ENCODE measurements at places on chromosomes 1 and 21. TPM values are rescaled to one million over a fixed set of nuclear protein-coding genes. Genes with fewer than 3 reads are reported as not detected.

CRNN gene
- polyA plus RNA-seq = not detected

CTSS gene
- 7.4 TPM for polyA plus RNA-seq

DIO1 gene
- polyA plus RNA-seq = 5.4 TPM

CFHR1 gene
- 0.29 TPM for polyA plus RNA-seq

C4BPB gene
- 0.20 TPM for polyA plus RNA-seq

CFH gene
- 20.4 TPM for polyA plus RNA-seq

NBPF10 gene
- polyA plus RNA-seq = 4.4 TPM

DNA sequence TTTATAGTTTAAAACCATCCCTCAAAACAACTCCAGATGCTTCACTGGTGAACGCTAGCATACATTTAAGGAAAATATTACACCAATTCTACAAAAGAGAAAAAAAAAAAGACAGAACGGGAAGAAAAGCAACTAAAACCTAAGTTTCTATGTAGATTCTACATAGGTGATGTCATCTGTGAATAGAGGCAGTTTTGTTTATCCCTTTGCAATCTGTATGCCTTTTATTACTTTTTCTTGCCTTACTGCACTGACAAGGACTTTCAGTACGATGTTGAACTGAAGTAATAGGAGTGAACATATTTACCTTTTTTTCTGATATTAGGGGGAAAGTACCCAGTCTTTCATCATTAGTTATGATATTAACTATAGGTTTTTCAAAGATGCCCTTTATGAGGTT is 101.7 kb upstream of the HAO2 start:
- no peak for DNase-seq

GRCh38 chr1:17119076-17119772 is at the start of gene PADI2:
Gene PADI2 (minus strand): TSS chr1:17119451. CDS start chr1:17119371, 80 bp downstream.
- peak; percentile 58 for DNase-seq

DNA sequence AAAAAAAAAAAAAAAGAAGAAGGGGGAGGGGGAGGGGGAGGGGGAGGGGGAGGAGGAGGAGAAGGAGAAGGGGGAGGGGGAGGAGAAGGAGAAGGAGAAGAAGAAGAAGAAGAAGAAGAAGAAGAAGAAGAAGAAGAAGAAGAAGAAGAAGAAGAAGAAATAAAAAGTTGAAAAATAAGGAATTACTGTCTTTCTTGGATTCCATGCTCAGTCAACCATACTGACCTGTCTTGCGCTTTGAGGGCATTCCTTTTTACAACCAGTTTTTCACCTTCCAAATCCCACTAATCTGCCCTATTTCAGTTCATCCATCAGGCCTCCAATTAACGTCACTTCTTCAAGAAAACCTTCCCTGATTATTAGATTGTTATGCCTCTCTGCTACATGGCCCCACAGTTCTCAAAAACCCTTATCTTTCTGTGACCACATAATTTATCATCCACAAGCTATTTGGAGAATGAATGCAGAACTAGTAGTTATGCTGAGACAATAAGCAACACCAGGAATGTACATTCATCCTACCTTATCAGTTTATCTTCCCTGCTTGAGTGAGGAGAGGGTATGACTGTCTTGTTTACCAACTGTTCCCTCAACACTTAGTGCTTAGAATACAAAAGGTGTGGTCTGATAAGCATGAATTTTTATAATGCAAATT is 57.5 kb upstream of the GUCA2A start:
- no peak for DNase-seq

GRCh38 chr1:21290546-21290944 is 282 bp upstream of the ECE1 start:
- DNase-seq = no peak

DNA sequence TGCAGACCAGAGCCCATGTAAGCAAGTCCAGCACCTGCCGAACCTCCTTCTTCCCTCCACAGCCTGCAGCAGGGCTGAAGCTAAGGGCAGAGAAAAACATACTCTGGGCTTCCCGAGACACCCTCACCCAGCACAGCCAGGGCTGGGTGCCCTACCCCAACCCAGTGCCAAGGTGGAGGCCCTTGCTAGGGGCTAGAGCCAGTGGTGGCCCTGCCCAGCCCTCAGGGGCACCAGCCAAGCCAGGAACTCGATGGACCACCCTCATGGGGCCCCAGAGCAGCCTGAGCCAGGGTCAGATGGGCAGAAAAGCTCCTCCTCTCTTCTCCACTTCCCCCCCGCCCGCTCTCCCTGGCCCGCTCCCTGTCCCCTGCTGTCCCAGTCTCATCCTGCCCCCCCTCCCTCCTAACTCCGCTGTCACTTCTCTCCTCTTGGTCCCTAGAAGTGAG is 15.9 kb downstream of the TNFRSF25 start:
- DNase-seq = no peak

GRCh38 chr1:3821004-3821403 is 24.7 kb upstream of the LRRC47 start:
- peak; percentile 27 for DNase-seq

DNA sequence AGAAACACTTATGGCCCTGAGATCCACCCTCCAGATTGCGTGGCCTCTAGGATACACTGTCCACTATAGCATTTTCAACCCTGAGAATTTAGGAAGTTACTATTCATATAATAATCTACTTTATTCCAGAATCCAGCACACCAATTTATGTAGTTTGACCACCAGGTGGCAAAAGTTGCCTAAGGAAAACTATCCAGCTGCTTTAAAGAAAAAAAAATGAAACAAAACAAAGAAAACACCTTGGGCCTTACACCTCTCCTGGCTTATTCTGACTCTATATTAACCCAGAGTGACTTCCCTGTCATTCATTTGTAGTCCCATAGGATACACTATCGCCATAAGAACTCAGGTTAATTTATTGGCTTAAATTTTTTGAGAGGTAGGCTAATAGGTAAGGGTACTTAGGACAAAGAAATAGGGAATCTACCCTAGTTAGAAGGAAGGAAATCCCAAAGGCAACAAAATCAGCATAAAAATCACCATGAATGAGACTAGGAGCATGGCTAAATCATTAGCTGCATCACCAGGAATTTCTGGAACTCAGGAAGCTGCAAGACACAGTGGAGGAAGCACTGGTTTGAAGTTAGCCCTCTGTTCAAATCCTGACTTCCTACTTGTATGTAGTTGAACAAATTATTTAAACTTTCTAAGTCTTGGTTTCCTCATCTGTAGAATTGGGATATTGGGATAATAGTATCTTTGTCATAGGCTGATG is 107.5 kb downstream of the SPAG17 start:
- DNase-seq = peak; percentile 14

DNA sequence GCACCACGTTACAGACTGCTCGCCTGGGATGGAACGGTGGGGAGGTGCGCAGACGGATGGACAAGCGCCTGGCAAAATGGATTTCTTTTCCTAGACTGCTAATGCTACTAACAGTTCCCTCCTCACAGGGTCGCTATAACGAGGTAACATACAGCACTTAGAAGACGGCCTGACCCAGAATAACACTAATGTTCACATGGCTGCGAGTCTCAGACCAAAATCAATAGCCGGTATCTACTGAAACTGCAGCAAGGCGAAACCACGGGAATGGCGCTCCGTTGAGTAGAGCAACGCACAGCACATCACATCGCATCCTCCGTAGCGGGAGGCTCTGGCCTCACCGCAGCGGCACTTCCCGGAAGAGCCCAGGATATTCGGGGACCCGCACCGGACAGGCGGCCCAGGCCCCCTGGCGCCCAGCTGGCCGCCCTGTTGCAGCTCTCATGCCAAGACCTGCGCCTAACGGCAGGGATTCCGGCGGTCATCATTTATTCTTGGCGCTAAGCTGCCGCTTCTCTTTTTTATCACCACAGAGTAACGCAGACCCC is 46.6 kb downstream of the VPS26C start:
- peak; percentile 48 for DNase-seq

DNA sequence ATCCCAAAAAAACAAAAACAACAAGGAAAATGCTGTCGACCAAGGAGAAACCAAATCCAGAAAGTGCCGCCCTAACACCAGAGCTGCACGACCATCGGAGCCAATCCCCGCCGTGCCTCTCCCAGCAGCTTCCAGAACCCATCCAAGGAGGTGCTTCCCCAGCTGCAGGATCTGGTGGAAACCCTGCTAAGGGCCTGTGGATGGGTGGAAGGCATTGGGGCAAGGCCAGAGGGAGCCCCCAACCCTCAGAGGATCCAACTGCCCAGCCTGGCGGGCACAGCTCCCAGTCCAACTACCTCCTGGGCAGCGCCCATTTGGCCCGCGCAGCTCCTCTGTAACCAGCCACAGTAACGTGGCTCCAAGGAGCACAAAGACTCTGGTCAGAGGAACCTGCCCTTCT is 81.6 kb downstream of the NPHP4 start:
- no peak for DNase-seq

GRCh38 chr1:116431870-116432500 is 58.9 kb downstream of the ATP1A1 start:
- no peak for DNase-seq

DNA sequence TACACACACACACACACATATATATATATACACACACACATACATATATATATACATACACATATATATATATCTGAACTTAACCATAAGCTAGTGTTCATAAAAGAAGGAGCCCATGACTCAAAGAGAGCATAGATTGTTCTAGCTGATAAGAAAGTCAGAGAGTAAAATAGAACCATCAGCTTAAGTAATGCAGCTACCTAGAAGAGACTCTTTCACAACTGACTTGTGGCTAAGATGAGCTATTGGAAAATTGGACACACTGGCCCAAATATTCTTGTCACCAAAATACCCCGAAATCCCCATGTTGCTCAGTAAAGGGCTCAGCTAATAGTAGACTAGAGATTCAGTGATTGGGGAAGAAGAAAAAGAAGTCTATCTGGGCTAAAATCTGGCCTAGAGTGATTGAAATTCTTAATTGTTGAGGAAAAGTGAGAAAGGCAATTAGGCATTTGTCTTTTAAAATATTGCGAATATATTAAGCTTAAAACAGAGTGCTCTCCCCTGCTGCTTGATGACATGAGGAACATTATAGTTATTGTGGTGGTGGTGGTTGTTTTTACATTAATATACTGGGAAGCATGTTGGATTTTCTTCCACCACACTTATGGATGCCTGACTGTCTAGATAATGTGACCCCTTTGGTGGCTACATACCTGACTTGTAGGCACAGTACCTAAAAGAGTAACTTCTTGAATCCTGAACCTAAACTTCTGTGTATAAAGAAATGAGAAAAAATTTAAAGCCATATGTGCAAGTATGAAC is 6.3 kb downstream of the SLAMF1 start:
- no peak for DNase-seq

DNA sequence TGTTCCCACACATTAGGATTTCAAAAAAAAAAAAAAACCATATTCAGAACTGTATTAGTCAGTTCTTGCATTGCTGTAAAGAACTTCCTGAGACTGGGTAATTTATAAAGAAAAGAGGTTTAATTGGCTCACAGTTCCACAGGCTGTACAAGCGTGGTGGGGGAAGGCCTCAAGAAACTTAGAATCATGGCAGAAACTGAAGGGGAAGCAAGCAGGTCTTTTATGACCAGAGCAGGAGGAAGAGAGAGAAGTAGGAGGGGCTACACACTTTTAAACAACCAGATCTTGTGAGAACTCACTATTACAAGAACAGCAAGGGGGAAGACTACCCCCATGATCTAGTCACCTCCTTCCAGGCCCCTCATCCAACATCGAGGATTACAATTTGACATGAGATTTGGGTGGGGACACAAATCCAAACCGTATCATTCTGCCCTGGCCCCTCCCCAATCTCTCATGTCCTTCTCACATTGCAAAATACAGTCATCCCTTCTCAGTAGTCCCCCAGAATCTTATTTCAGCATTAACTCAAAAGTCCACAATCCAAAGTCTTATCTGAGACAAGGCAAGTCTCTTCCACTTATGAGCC is 51.8 kb downstream of the POU2F1 start:
- no peak for DNase-seq

- DNase-seq = no peak
Measured at GRCh38 chr1:183962903-183963302, 74.6 kb downstream of the COLGALT2 start.

DNA sequence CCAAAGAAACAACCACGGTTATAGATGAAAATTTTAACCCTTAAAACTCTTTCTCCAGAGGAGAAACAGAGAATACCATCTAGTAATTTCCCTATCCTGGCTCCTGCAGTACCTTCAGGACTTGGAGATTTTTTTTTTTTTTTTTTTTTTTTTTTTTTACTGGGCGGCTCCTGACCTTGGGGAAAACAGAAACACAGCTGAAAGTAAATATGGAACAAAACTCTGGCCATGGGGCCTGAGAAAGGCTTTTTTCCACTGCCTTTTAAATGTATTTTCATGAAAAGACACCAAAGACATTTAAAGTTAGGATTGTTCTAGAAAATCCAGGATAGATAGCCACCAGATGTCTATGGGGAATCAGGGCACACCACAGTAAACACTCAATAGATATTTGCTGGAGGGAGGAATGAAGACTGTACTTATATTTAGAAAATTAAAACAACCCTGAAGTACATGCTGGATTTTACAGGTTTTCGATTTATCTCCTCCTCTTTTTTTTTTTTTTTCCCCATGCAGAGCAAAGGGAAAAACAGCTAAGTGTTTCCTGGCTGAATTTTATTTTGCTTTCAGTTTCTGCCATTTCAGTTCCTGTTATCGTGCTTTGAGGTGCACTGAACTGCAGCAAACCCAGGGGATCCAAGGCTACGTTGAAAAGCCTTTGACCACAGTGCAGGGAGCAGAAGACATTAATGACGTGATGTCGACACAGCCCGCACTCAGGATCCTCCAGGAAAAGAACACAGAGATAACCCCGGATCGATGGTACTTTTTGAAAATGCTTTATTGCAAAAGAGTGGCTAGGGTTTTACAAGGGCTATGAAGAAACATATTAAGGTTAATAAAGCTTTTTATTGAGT is 35.7 kb upstream of the CNN3 start:
- DNase-seq = no peak

- no peak for DNase-seq
Measured at GRCh38 chr1:229885568-229886495, 181.2 kb upstream of the GALNT2 start.

- DNase-seq = no peak
Measured at GRCh38 chr1:180927348-180927747, 14.7 kb downstream of the KIAA1614 start.

DNA sequence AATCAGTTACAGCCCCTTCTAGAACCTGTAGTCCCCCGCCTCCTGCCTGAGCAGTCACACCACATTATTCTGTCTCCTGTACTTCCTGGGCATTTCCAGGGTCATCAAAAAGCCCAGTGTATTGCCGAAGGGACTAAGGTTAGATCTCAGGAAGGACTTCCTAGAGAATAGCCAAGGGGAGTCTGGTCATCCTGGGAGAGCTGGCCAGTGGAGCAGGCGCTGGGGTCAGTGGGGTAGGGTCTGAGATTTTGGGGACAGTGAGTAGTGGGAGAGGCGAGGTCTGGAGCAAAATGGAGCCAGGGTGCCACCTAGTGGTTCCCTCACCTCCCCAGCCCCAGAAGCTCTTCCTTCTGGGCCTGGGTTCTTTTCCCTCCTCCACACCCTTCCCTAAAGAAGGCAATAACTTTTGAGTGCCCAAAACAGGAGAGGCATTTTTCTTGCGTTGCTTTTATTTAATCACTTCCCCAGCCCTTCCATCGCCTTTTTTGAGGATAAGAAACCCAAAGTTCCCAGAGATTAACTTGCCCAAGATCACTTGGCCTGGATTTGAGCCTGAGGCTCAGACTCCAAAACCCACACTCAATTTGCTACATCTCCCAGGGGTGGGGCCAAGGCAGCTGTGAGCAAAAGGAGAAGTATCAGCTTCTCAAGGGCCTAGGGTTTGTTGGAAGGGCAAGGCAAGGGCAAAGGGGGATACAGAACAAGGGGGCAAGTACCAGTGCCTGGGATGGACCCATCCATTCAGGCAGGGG is 7.3 kb upstream of the PMVK start:
- no peak for DNase-seq

GRCh38 chr1:90502696-90503095 is 214.4 kb downstream of the BARHL2 start:
- DNase-seq = no peak

Measured in renal pelvis (tissue), 12 donors.